ENCODE measurements at places on chromosomes 12 and 14.

DNA sequence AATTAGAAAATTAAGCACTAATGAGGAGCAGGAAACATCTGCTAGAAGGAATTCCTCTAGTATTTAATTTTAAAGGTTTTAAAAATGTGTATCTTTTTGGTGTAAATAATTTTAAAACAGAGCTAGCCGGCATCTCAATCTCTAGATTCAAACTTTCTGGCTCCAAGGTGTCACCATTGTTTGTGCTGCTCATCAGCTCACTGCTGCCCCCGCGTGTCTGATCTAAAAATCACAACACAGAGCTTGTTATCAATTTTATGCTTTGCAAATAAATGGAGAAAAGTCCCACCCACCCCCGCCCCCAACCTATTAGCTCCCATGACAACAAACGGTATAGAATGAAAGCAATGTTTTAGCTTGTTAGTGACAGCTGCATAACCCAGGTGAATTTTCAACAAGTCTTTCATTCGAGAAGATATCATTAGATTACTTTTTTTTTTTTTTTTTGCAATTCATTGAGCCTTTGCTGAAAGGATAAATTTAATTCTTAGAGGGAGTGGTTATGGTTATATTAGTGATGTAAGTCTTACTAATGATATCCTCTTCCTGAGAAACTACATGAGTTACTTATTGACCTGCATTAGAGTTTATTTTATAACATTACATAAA, 11.3 kb upstream of the ABHD12B start:
- DNase-seq, result peak; percentile 35

DNA sequence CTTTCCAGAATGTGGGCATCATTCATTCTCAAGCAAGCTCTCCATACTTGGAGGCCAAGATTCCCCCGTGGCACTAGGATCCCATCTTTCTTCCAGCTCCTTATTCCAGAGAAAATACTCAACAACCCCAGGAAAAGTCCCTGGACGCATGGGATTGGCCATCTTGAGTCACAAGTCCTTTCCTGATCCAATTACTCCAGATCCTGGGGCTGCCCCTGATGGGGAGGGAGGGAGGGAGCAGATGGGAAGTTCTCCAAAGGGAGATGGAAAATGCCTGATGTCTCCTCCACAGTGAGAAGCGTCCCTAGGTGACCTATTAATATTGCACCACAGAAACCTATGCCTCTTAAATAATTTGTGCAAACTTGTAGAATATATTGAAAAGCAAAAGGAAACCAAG, 12.4 kb upstream of the KCNK13 start:
- DNase-seq, result no peak

- DNase-seq, result no peak
Observed at GRCh38 chr14:40758076-40758475, 848.6 kb upstream of the LRFN5 start.

GRCh38 chr12:114045349-114045748, 79.2 kb upstream of the RBM19 start:
- no peak for DNase-seq

- DNase-seq, result no peak
Observed at GRCh38 chr12:125280482-125281377, 215.5 kb downstream of the AACS start.

- DNase-seq, result no peak
Observed at GRCh38 chr12:122820838-122821271, 14.4 kb upstream of the HIP1R start.

DNA sequence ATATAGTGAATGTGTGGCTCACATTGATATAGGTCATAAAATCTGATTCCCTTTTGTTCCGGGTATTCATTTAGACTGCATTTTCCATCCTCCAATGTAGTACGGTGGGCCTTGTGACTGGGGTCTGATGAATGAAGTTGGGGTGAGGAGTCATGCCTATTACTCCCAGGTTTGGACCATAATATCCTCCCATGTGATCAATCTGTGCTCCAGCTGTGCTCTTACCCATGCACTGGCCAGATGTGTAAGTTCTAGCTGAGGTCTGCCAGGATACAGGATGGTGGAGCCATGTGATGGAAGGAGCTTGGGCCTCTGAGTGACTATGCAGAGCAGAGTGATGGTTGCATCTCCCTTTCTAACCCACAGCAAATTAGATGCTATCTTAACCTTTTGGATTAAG, 1034.0 kb upstream of the TMEM132C start:
- DNase-seq, result no peak

DNA sequence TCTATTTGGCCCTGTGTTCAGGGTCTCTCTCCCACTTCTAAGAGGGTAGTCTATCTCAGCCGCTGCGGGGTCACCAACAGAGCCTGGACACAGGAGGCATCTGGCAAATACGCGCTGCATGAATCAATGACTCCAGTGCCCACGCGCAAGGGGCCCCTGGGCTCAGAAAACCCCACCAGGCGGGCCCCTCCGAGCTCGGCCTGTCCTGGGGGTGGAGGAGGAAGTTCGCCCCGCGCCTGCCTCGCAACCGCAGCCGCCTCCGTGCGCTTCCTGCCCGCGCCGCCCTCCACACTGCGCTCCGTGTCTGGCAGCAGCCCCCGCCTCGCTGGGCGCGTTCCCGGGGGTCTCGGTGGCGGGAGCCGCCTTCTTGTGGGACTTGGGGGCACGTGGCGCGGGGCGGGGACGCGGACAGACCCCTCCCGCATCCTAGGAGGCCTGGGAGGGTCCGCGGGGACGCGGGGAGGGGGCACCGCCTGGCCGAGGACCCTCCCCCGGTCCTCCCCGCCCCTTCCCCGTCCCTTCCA, 811 bp upstream of the FBRSL1 start:
- no peak for DNase-seq

- no peak for DNase-seq
Observed at GRCh38 chr12:57429473-57430111, 1.3 kb downstream of the R3HDM2 start.

GRCh38 chr12:20547816-20548575, 147.1 kb upstream of the SLCO1C1 start:
- no peak for DNase-seq

GRCh38 chr14:99157246-99157645, 114.8 kb downstream of the BCL11B start:
- no peak for DNase-seq

DNA sequence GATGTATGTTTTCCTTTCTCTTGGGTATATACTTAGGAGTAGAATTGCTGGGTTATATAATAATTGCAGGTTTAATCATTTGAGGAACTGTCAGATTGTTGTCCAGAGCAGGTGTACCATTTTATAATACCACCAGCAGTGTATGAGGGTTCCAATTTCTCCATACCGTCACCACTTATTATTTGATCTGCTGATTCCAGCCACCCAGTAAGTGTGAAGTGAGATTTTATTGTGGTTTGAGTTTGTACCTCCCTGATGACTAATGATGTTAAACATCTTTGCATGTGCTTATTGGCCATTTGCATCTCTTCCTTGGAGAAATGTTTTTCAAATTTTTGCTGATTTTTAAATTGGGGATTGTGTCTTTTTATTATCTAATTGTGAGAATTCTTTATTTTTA, 15.1 kb downstream of the NCKAP5L start:
- DNase-seq, result no peak

DNA sequence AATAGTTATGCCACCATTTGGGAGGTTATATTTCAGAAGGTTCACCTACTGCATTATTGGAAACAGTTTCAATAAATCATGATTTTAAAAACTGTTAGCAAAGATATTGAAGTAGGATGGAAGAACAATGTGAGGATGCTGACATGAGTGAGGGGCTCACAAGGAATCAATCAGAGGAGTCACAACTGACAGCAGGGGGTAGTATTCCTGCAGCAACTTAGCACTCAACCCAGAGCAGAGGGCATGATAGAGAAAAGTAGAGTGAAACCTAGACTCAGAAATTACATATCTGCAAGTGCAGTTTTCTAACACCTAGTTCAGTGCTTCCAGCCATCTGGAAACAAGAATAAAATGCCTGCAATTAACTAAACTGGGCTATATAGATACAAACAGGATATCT, 772.5 kb upstream of the USP15 start:
- no peak for DNase-seq

- DNase-seq, result no peak
Observed at GRCh38 chr12:69161829-69162228, 77.5 kb upstream of the CPSF6 start.

- DNase-seq, result no peak
Observed at GRCh38 chr14:60963761-60964160, 17.1 kb downstream of the TRMT5 start.

DNA sequence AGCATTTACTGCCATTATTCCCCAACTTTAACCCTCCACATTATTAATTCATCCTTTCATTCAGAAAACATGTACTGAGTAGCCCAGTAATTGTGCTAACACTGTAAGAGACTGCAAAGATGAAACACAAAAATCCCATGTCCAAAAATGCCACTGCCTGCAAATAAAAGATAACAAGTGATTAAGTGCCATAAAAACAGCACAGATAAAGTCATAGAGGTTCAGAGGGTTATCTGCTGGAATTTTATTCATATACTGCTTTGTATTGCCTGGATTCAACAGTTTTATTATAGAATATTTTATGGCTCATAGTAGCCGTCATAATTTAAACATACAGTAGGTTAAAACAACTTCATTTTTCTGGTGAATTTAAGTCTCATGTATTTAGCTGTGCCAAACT, 177.9 kb downstream of the KICS2 start:
- no peak for DNase-seq

GRCh38 chr12:120886199-120887018, 17.7 kb downstream of the SPPL3 start:
- no peak for DNase-seq

DNA sequence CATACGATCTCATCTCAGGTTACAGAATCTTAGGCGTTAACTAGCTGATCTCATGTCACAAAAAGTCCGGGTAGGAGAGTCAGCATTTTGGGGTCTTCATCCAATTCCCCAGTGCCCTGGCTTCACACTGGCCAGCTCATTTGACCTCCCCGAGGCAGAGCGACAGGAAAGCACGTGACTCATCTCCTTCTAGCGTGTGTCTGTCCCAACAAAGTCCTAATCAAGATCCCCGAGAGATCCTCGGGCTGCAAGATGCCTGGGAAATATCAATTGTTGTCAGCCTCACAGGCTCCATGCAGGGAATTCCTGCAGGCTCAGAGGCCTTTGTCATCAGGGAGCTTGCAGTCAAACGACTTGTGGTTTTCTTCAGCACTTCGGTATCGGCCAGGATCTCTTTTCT, 57.5 kb downstream of the ZNF664 start:
- DNase-seq, result no peak

DNA sequence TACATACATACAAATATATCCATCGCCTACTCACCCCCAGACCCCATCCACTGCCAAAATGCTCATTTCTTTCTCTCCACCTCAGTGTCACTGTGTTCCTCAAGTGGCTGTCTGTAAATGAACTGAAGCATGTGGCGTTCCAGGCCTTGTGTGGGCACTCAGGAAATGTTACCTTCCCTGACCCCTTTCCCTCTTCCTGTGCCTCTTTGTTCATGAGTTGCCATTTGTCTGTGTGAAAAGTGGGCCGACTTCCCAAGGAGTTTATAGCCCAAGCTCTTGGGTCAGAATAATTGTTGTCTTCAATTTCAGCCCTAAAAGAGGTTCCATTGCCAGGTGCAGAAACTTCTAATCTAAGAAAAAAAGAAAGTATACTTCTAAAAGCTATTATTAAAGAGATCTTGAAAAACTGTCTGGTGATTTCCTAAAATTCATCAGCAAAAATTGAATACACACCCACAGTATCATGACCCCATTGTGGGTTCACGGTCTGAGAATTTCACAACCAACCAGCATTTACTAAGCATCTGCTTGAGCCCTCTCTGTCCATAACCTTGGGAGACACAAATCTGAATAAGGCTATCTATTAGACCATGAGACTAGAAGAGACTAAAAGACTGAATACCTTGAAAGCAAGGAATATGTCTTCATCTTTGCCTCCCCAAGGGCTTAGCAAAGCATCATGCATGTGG, 201.4 kb upstream of the EEA1 start:
- DNase-seq, result no peak

DNA sequence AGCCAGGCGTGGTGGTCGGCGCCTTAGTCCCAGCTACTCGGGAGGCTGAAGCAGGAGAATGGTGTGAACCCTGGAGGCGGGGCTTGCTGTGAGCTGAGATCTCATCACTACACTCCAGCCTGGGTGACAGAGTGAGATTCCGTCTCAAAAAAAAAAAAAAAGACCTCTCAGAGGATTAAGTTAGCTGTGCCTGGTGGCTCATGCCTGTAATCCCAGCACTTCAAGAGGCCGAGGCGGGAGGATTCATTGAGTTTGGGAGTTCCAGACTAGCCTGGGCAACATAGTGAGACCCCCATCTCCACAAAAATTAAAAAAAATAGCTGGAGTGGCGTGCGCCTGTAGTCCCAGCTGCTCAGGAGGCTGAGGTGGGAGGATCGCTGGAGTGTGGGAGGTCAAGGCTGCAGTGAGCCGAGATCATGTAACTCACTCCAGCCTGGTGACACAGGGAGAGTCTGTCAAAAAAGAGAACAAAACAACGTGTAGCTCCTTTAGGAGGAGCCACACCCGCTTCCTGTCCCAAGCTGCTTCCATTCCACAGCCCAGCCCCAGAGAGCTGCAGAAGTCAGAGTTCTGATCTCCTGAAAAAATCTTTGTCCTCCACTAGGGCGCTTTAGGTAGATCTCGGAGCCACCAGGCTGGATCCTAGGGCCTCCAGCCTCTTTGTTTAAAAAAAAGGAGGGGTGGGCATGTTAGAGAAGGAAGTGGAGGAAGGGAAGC, 11.5 kb upstream of the ULK1 start:
- no peak for DNase-seq

DNA sequence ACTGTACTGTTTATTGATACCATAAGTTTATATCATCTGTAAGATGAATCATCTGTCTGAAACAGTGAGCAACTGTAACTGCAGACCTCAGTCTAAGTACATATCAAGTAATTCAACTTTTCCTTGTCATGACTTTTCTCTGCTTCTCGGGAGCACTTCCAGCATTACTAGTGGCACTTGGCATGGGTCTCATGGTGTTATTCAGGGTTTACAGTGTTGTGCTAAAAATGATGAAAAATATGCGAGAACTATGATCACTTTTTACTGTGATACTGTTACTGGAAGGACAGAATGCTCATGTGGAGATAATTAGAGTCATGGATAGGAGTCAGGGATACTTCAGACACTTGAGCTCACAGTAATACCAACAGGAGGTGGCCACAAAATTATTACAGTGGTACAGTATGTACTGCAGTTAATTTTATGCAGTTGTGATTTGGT, 8.3 kb downstream of the KTN1 start:
- DNase-seq, result no peak

DNA sequence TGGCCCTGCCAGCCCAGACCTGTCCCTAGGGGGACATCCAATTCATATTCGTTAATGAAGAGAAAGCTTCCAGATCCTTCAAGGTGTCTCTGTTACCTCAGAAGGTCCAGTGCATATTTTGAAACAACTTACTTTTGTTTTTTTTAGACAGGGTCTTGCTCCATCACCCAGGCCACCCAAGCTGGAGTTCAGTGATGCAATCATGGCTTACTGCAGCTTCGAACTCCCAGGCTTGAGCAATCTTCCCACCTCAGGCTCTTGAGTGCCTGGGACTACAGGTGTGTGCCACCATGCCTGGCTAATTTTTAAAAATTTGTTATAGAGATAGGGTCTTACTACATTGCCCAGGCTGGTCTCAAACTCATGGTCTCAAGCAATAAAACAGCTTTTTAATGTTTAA, 48.4 kb downstream of the B4GALNT3 start:
- DNase-seq, result no peak

GRCh38 chr14:66094001-66094727, 392.0 kb upstream of the CCDC196 start:
- no peak for DNase-seq
